EH (cell line): ENCODE measurements at places on chromosomes 1 and 21.

GRCh38 chr1:228833911-228834688 is 98.8 kb downstream of the RHOU start:
- peak; percentile 3 for DNase-seq

DNA sequence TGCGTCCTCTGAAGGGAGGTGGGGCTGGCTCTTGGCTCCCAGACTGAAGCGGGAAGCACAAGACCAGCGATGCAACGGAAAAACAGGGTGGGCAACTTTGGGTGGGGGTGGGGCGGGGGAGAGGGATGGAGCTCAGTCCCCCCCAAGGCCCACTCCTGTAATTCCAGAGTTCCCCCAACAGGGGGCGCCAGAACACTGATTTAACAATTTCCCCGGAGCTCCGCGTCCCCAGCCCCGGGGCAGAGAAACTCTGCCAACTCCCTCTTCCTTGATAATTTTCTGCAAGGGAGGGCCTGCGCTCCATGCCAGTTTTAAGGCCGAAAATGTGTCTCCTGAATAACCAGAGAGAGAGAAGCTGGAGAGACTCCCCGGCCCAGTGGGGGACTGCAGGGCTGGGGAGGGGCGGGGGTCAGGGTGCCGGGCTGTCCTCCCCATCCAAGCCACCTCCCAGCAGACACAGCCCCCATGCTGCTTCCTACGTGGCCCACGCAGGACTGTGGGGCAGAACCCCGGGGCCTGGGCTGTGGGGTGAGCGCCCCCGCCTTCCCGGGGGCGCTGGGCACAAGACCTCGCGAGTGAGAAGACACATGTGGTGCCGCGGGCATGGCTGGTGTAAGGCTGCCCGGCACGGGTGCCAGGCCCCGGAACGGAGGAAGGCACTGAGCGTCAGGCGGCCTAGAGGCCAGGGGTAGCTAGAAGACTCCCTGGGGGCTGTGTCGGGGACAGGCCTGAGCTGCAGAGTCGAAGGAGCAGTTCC is 51.4 kb downstream of the KIF21B start:
- peak; percentile 73 for DNase-seq

DNA sequence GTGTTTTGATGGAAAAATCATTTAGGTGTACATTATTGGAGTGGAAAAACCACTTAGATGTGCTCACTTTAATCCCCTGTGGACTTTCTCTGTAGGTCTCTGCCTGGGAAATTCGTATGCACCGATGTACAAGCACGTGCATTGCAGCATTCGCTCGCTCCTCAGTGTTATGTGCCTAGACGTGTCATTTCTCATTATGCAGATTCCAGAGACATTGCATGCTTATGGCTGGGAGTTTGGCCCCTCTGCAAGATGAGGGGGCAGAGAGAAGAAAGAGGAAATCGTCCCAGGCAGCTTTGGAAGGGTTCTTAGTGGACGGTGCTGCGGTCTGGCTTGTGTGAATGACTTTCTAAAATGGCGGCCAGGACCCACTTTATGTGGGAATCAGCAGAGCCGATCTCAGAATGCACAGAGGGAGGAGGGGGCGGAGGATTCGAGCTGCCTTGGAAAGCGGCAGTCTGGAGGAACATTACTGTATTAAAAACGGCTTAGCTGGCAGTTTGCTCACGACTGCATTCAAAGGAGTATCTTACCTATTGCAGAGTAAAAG is 2.3 kb downstream of the SPEN start:
- DNase-seq, result peak; percentile 74

DNA sequence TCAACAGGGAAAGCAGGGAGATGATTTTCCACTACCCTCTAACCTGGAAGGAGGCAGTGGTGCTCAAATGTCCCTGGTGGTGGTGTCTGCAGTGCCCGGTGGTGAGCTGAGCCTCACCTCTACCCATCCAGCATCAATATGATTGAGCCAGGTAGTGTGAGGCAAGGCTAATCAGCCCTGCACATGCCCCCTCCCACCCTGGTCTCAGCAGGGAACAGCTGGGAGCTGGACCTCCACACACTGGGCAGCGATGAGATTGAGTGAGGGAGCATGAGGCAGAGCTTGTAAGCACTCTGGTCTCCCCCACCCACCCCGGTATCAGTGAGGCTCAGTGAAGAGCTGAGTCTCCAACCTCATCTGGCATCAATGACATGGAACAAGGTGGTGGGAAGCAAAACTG is 634.3 kb downstream of the PTPRU start:
- DNase-seq, result no peak

- no peak for DNase-seq
Measured at GRCh38 chr1:67464746-67465145, 34.5 kb upstream of the SERBP1 start.

DNA sequence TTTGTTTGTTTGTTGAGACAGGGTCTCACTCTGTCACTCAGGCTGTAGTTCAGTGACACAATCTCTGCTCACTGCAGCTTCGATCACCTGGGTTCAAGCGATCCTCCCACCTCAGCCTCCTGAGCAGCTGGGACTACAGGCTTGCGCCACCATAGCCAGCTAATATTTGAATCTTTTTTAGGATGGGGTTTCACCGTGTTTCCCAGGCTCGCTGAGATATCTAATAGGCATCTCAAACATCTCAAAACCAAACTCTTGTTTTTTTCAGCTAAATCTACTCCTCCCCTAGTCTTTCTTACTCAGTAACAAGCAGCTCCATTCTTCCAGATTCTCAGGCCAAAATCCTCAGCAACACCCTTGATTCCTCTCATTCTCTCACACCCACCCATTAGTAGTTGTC is 22.0 kb upstream of the SRRM1 start:
- DNase-seq, result peak; percentile 63

GRCh38 chr1:232426801-232427200 is 203.1 kb downstream of the SIPA1L2 start:
- peak; percentile 29 for DNase-seq

DNA sequence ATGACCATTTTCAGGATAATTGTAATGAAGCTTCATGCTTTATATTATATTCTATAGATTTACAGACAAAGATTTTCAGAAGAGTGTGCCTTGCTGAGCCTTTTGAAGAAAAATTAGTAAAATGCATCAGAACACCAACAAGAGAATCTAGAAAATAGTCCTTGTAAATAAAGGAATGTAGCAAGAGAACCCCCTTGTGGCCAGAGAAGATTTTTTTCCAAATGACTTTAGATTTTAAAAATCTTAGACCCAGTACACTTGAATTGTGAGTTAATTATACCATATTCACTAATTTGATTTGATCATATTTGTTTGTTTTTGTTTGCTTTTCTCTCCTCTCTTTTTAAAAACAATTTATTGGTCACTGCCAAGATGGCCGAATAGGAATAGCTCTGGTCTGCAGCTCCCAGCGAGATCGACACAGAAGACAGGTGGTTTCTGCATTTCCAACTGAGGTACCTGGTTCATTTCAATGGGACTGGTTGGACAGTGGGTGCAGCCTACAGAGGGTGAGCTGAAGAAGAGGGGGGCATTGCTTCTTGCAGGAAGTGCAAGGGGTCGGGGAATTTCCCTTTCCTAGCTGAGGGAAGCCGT is 12.8 kb upstream of the IFI44L start:
- peak; percentile 45 for DNase-seq

- peak; percentile 93 for DNase-seq
Measured at GRCh38 chr21:29299916-29300806, 1.4 kb downstream of the BACH1 start.

DNA sequence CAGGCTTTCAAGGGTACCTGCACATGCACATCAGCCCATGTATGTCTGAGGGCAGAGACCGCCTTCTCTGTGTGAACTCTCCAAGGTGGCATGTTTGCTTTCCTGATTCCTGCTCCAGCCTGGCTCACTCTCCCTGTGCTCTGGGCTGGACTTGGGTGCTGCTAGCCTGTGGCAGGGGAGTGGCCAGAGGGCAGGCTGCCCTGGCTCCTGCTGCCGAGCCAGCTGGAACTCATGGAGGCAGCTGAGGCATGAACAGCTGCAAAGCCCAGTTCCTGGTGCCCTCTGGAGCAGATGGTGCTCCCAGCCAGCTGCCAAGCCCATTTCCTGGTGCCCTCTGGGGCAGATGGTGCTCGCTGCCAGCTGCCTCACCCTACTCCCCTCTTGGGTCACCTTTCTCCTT is 7.6 kb downstream of the UBL4B start:
- DNase-seq, result no peak

DNA sequence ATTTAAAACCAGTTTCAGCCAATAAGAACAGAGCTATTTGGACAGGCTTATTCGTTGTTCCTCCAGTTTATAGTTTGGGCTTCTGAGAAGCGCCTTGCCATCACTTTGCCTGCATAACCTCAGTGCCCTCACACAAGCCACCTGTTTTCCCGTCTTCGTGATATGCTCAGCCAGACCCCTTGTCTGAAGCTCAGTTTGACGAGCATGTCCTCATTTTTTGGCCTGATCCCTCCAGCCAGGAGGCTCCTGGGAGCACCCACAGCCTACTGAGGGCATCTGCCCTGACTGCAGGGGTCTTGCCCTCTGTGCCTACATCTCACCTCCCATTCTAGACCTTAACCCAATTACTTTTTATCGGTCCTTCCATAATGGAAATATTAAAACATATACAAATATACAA is 95.3 kb downstream of the ADARB1 start:
- no peak for DNase-seq

DNA sequence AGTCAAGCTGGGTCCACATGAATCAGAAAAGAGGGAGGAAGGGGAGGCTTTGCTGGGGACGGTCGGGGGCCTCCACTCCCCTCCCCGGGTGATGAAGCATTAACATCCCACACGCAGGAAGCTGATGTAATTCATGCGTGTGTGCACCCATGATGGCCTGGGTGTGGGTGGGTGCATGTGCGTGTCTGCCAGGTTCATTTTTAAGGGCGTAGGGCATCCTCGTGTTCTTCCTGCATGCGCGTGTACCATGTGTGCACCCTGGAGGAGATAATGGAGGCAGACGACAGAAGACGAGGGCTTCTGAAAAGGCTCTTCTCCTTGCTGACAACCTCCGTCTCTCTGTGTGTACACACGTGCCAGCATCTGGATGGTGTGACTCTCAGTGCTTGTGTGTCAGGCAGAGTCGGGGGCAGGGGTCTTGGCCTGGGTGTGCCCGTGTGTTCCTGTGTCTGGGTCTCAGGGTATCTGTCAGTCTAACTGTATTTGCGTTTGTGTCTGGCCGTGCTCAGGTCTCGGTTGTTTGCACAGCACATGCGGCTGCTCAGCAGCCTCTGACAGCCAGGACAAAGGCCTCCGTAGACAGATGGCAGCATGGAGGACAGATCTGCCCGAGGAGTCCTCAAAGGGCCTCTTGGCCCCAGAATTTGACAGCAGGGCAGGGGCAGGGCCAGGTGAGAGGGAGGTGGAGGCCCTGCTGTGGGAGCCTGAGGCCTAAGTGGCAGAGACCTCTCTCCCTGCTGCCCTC is 2.4 kb downstream of the RAP1GAP start:
- DNase-seq, result no peak

GRCh38 chr1:195590649-195591048 is 1017.6 kb downstream of the KCNT2 start:
- DNase-seq, result peak; percentile 22

DNA sequence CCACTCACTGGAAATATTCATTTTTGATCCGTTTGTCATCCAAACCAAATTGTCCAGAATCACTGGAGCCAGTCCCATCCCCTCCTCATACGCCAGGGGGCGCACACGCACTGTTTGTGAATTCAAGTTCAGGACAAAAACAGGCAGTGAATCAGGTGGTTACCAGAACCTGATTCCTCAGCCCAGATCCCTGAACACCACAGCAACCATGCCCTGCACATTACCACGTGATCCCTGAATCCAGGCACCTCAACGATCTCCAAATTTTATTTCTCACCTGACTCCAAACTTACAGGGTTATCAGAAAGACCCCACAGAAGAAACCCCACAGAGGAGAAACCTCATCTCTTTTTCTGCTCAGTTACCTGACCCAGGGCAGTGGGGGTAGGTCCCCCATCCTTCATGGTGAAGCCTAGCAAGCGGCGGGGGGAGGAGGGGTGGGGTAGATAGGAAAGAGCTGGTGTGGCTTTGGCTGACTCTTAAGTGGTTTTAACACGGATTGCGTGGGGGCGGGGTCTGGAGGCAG is 1.4 kb upstream of the PTPRF start:
- peak; percentile 87 for DNase-seq

DNA sequence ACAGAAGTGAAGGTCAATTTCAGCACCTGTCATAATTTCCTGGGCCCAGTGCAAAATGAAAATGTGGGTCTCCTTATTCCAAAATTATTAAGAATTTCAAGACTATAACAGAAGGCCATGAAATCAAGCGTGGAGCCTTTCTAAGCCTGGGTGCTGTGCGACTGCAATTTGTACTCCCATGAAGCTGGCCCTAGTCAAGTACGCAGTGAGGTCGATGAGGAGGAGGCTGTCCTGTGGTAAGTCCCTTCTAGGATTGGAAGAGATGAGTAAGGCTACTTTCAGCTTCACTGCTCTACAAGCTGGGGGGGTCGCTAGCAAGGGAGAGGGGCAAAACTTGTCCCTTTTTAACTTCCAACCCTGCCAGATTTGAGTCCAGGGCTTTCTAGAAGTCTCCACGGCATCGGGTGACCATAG is 410 bp upstream of the NUDC start:
- DNase-seq, result no peak

DNA sequence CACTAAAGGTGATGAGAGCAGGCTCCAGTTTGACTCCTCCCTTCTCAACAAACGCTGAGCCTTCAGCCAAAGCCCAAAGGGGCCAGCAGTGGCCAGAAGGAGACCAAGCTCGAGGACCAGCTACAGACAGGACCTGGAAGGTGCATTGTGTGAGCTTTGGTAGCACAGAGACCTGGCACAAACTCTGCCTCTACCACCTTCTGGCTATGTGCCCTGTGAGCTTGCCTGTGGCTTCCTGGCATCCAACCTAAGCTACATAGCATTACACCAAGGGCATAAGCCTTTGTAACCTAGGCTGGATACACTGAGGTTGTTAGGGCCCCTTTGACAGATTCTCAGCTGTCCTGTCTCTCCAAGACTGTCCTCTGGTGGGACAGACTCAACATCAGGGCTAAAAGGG is 6.6 kb upstream of the VWA5B1 start:
- DNase-seq, result no peak

- no peak for DNase-seq
Measured at GRCh38 chr1:205168291-205168690, 43.2 kb downstream of the DSTYK start.

DNA sequence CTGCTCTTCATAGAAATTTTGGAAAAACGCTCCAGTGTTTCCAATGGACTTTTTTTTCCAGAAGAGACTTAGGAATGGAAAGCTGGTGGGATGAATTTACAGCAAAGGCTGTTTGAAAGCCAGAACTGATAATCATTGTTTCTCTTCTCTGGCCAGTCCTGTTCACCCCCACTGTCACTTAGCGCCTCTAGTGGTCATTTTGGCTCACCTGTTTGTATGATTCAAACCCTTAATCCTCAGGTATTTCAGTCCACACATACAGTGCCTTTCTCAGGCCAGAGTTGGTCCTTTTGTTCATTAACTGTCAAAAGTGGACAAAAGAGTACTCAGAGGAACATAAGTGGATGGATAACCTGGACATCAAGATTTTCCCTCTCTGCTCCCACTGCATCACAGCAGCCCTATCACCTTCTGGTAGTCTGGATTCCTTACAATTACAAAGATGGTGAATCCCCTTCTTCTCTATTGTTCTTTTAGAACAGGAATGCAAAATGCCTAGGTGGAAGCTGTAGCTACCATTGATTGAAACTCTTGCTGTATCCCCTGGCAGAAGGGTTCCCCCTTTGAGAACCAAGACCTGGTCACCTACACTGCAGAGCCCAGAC is 177.6 kb upstream of the OLFM3 start:
- no peak for DNase-seq

GRCh38 chr1:234238060-234238459 is 135.2 kb upstream of the COA6 start:
- DNase-seq, result no peak

- peak; percentile 80 for DNase-seq
Measured at GRCh38 chr1:31704271-31705079, 658 bp upstream of the COL16A1 start.
